Fibroblast of lung (primary cell): ENCODE measurements at places on chromosomes 7 and 10.

DNA sequence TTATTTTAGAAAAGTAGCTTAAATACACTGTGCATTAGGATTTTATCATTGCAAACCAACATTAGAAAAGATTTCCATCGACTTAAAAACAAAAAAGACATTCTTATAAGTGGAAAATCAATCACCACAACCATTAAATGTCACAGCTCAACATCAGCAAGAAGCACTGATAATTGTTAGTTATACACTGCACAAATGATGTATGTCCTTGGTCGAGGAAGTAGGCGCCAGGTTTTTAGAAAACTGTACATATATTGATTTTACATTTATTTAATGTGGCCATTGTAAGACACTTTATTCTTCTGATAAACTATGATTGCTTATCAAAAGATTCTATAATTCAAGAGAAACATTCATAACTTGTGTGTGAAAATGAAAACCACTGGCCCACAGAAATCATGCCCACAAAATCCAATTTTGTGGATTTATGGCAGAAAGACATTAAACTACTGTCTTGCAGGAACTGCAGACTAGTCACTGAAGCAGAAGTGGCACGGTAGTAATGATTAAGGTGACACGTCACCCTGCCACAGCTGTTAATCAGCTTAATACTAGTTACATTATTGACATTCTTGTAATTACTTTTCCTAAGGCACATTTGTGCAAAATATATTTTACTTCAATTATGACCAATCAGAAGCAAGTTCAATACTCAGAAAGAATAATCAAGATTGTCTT is 79.4 kb downstream of the VPS41 start:
- no peak for DNase-seq

DNA sequence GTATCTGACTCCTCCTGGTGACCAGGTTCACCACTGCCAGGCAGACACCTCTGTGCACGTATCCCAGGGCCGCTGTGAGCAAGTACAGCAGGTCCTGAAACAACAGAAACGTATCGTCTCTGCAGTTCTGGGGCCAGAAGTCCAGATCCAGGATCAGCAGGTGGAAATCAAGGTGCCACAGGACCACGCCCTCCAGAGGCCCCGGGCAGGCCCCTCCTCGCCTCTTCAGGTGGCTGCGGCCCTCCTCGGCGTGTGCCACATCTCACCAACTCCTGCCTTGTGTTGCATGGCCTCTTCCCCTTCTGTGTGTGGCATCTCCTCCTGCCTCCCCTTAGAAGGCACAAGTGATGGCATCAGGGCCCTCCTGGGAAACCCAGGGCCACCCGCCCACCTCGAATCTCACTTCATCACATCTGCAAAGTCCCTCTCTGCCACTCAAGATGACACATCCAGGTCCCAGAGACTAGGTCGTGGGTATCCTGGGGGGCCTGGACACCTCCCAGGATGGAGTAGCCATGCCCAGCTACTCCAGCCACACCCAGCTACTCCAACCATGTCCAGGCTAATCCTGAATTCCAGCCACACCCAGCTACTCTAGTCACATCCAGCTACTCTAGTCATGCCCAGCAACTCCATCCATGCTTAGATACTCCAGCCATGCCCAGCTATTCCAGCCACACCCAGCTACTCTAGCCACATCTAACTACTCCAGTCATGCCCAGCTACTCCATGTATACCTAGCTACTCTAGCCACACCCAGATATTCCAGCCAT is 52.6 kb upstream of the DNAAF5 start:
- DNase-seq, result no peak

GRCh38 chr10:113129117-113129516 is 179.1 kb downstream of the TCF7L2 start:
- no peak for DNase-seq

DNA sequence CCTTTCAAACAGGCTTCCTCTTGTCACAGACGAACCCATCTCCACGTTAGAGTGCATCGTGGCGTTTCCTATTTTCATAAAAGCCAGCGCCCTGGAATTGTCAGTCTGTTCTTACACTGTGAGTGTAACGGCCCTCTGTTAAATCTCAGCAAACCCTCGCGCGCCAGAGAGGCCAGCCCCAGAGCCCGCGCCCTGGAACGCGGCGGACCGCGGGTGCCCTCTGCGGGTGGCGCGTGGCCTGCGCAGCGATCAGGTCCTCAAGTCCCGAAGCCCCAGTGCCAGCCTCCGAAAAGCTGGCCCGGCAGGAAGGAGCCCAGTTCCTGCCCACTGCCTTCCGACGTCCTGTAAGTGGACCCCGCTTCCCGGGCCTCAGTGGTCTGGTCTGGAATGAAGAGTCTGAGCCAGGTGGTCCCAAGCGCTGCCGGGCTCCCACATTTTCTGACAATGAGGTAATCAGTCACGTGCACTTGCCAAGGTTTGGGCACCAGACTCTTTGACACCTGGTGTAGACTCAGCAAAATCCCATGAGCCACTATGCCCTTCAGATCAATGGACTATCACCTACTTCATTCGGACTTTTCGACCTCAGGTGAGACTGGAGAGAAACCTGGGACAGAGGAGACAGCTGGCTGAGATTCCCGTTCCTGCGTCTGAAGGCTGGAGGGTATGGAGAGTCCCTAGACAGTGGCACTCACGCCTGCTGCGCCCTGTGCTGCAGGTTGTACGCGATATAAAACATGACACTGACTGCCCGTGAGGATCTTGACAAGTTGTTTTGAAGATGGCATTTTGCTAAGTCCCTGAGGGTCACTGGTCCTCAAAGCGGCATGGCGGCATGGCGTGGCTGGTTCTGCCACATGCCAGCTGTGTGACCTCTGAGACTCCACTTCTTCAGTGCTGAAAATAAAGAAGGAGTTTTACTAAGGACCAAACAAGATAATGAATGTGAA is 109.4 kb upstream of the LANCL2 start:
- peak; percentile 70 for DNase-seq

GRCh38 chr10:100100651-100101184 is 19.0 kb upstream of the CPN1 start:
- peak; percentile 7 for DNase-seq

DNA sequence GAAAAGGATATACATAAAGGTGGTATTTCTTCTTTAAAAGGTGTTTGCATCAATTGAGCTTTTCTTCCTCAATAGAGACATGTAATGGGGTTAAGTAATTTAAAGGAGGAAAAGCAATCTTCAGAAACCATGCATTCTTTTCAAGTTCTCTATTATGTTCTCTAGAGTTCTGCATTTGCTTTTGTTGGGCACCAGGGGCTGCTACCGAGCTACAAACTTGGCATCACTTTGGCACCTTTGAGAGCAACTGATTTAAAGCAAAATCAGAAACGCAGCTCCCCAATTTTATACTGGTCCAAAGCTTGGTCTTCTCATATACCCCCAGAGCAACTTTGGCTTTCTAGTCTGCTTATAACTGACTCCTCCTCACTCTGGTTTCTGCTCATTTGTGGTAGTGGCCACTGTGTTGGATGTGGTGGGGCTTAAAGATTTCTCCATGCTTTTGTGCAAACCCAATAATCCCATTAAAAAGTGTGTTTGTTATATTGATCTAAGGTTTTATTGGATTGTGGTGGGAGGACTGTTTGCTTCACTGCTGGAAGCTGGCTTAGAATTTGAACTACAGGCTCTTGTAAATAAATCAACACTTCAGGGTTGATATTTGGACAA is 712.1 kb downstream of the PHTF2 start:
- peak; percentile 41 for DNase-seq

DNA sequence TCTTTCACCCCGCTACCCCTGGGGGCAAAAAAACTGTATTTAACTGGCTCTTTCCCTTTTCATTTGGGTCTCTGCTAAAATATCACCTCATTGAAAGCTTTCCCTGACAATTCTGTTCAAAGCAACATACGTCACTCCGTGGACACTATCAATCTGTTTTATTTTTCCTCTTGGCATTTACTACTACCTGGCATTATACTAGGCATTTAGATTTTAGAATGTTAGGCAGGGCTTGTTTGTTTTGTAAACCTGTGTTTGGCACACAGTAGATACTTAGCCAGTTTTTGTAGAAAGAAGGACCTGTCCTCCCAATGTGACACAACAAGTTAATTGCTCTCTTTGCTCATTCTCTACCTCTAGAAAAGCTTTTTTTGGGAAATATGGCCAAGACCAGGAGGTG is 26.5 kb upstream of the PDK4 start:
- no peak for DNase-seq

DNA sequence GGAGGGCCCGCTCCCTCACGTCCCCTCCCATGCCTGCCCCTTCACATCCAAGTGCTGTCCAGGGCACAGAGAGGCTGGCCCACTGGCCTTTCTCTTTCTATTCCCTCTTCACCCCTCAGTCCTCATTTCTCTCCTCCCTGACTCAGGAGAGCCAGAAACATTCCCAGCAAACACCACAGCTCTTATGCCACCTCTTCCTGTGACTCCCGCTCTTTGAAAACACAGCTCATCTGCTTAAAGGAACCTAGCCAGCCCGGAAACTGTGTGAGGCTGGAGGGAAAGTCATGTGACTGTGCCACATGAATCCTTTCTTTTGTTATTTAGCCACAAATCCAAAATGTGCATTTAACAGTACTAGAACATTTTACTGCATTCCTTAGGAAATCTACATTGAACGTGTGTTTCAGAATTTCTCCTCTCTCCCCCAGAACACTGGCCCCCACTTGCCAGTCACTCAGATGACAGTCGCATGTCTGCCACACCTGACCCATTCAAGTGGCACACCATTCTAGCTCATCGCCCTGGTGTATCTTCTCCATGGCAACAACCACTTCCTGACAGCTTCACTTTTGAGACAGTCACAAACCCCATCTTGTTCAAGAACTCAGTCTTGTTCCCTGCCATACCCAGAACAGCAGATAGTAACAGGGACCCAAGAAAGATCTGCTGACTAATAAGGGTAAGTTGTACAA is 42.8 kb downstream of the GRB10 start:
- DNase-seq, result no peak

DNA sequence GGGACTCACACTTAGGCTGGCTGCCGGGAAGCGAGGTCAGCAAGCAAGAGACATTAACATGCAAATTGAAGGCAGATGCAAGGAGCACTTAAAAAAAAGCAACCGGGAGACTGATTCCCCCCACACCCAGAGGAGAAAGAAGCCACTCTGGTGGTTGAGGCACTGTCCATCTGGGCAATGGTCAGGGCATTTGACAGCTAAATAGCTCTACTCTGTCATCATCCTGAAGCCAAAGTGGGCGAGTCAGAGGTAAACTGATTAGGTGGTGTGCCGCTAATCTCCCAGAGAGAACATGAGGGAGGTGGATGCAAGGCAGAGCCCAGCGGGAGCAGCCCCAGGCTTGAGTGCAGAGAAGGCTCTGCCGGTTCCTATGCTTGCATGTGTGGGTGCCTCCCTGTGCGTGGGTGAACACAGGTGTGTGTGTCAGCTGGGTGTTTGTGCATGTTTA is 100.6 kb downstream of the PLXNA4 start:
- no peak for DNase-seq

DNA sequence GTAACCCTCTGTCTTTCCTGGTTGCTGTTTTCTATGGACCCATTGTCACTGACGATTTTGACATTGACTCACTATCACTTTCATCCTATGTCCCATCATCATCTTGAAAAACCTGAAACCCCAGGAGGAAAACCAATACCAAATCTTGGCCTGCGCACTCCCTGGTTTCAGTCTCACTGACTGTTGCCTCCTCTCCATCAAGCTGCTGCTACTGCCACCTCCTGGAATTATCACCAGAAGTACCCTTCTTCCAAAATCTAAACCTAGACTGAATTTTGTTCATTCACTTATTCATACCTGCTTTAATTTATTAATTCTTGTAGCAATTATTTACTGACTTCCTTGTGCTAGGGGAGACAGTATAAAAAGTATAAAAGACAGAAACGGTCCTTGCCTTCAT is 44.5 kb upstream of the ACBD5 start:
- DNase-seq, result peak; percentile 24

GRCh38 chr7:144763291-144763690 is 72.6 kb downstream of the TPK1 start:
- no peak for DNase-seq

DNA sequence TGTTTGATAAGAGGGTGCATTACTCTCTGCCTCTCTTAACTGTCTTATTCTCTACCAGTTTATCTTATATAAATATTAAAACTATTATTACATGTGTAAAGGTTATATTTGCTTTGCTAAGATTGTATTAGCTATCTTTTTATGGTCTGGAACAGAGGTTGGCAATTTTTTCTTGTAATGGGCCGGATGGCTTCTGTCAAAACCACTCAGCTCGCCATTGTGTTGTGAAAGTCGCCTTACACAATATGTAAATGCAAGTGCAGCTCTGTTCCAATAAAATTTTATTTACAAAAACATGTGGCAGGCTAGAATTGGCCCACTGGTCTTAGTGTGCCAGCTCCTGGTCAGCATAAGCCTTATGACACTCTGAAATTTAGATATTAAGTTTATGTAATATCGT is 185.8 kb downstream of the SDK1 start:
- DNase-seq, result no peak

GRCh38 chr7:99219185-99219767 is 11.4 kb upstream of the KPNA7 start:
- no peak for DNase-seq

DNA sequence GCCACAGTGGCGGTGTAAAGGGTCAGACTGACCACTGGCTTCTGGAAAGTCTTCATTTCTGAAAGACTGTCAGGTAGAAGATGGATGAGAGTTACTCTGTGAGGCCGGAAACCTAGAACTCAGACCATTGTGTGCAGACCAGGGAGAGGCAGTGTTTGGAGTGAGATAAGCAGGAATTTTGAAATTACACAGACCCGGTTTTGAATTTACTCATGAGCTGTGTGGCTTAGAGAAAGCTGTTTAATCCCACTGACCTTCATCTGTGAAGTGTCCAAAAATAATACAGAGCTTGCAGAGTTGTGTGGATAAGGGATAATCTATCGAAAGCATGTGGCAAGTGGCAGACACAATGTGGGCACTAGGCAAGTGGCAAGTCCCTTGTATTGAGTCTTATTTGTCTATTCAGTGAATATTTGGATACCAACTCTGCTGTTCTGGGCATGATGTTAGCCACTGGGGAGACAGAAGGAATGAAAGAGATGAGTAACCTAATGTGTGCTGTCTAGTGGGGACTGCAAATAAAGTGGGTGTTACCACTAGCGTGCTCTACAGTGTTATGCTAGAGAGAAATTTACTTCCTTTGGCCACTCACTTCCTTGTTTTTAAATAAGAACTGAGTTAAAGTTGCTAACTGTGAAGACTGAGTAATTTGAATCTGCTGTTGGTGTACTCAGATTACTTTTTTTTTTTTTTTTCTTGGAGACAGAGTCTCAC is 69.4 kb downstream of the KIAA1217 start:
- DNase-seq, result peak; percentile 76
